Naive thymus-derived CD8-positive, alpha-beta T cell (primary cell): ENCODE measurements at places on chromosomes 5 and 9.

GRCh38 chr9:124257844-124258606, at the start of gene NEK6:
TSS of gene NEK6 (plus strand) at chr9:124257949. CDS start at chr9:124301965, 44,016 bp downstream.
- no peak for DNase-seq

GRCh38 chr5:17087035-17087434, 130.4 kb upstream of the BASP1 start:
- DNase-seq = no peak

- DNase-seq = no peak
Observed at GRCh38 chr5:61303346-61303745, 28.7 kb upstream of the ZSWIM6 start.

DNA sequence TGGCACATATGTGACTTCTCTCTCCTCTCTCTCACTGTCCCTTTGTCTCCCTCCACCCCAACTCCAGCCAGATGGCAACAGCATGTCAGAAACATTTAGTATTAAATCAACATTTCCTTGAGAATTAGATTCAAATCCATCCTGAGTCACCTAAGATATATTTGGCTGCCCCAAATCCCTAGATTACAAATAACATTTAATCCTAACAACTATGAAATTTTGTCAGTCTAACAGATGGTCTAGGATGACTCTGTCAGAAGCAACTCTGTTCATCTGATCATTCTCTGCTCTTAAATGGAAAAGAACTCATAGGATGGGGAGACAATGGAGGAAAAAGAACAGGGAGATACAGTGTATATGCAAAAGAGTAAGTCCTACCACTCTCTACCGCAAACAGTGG, 201.2 kb downstream of the TSSK1B start:
- DNase-seq = no peak

DNA sequence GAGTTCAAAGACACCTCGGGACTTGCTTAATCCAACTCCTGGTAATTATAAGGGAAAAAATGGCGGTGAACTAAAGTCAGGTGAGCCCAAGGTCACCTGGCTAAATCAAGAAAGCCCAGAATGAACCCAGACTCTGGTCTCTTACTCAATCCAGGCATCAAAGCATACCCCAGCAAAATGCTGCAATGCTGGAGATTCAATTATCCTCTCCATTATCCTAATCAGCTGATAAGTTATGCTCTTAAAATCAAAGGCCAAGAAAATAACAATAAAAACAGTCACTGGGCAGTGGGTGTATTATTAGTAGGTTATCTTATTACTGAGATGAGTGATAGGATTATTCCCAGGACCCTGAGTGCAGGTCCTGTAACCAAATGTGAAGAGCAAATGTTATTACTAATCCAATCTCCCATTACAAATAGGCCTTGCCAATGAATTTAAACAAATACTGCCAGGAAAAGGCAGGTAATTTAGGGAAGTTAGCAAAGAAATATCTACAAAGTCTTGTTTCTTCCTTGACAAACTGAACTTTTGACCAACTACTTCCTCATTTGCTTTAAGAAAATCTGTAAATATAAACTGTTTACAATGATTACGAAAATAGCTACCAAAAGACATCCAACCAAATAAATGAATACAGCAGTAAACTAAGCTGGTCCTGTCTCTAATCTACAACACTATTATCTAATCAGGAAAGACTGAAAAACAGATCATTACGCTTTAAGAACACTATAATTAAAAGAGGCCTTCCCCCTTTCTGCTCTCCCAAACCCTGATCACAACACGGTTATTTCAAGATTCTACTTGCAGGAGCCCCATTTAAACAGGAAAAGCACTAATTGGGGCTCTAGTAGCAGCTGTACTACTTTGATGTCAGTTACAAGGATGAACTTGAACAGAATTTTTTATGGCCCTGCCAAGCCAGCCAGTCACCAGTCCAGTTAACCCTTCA, 103.2 kb downstream of the MED27 start:
- DNase-seq = no peak

DNA sequence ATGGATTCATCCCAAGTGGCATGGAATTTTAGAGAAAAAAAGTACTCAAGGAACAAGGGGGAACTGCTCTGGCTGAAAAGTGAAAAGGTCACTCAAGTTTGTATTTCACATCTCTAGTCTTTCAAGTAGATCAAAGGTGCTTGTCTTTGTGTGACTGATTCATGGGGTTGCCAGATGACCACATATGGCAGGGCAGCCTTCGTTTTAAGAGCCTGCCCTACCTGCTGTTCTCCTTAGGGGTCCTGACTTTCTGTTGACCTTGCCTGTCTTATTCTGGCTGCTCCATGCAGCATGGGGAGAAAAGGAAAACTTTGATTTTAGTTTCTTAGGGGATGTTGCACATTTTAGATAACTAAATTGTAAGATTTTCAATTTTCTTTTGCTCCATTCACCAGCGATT, 877.7 kb downstream of the TLE1 start:
- no peak for DNase-seq

- DNase-seq = no peak
Observed at GRCh38 chr5:154850255-154851062, at the start of gene FAXDC2. TSS of gene FAXDC2 (minus strand) at chr5:154850603. CDS start at chr5:154838178, 12,425 bp downstream.

DNA sequence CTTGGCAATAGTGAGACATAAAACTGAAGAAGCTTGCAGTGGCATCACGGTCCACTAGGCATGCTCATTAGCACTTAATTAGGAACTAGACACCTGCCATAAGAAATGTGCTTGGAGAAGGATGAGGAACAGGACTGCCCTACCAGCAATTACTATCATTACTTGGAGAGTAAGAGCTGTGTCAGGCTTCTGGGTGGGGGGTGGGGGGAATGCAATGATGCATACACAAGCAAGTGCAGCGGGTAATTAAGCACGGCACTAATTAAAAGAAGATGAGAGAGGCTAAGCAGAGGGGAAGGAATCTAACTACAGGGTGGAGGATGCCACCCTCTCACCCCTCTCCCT, 53.1 kb downstream of the TLE1 start:
- DNase-seq = no peak

DNA sequence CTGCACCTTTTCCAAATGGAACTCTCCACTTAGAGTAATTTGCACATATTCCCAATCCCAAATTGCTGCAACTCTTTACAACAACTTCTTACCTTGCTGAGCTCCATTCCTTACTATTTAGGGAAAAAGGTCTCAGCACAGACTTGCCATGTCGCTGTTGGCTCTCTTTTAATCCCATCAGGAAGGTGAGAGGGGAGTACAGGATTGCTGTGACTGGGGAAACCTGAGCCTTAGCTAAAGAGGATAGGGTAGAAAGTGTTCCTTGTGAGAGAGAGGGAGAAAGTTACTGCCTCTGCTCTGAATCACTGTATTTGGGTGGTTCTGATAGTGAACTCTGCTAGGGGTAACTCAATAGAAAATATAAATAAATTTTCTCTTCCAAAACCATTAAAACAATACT, 43.7 kb upstream of the GABRA1 start:
- no peak for DNase-seq

GRCh38 chr9:29865764-29866313, 2292.6 kb upstream of the C9orf72 start:
- no peak for DNase-seq

DNA sequence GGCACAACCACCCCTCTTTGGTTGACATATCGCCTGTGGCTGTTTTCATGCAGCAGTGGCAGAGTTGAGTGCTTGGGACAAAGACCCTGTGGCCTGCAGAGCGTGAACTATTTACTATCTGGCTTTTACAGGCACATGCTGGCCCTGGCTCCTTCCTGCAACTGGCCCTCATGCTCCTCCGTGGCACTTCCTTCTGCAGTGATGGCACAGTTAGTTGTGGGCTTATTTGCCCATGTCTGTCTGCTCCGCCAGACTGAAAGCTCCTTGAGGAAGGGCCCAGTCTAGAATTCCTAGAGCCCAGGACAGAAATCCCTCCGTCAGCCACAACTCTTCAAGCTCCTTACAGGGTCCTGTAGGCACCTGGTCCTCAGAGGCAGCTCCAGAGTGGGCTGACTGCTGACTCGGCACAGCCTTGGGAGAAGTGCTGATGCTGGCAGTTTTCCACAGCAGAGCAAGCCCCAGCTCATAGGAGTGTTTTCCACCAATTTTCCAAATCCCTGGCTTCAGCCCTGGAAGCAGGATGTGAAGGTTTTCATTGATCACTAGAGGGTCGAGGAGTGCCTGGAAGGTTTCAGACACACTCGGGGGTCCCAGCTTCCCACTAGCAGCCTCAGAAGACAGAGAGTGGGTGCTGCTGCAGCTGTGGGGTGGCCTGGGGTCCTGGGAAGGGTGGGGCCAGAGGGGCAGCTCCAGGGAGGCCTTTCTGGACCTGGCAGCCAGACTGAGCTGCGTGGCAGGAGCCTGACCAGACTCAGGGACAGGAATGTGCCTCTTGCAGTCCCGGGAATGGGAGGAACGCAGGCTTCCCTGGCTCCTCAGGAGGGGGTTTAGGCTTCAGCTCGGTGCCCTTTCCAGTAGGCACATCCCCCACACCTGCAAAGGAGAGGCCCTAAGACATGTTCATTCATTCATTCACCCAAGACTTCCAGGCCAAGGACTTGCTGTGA, 56.5 kb upstream of the ANGPTL2 start:
- no peak for DNase-seq

GRCh38 chr5:141338538-141339306, at the start of gene PCDHGA2:
TSS of gene PCDHGA2 (plus strand) at chr5:141338760.
- DNase-seq = no peak

GRCh38 chr9:27528886-27529315, 713 bp downstream of the MOB3B start:
- DNase-seq = no peak

- no peak for DNase-seq
Observed at GRCh38 chr5:107218457-107219193, 452.1 kb downstream of the EFNA5 start.

- DNase-seq = no peak
Observed at GRCh38 chr5:143547342-143547741, 143.9 kb upstream of the NR3C1 start.

DNA sequence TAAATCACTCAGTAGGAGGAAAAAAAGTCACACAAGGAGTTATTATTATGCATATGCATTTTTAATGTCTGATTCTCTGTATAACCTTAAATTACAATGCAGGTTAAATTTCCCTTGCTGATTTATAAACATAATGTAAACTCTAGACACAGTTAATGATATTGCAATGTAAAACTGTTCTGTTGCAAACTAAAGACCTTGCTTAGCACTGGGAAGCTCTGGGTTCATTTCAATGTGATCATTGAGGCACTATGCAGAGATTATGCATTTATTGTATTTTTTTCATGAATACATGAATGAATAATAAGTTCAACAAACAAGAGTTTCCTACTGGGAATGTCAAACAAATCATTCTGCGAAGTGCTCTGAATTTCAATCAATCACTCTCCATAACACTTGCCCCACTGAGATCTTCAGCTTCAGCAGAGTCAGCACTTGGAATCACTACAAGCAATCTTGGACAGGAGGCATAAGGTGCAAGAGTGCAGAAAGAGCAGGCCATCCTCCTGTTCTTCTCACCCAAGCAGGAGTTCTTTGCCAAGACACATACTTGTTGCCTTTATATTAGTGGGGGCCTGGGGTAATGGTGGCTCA, 232.1 kb downstream of the CSNK1G3 start:
- no peak for DNase-seq

GRCh38 chr9:4506490-4506889, 16.2 kb downstream of the SLC1A1 start:
- DNase-seq = no peak

GRCh38 chr9:98809311-98810101, 2.0 kb downstream of the GALNT12 start:
- DNase-seq = no peak

GRCh38 chr9:98391406-98391805, 136.0 kb upstream of the TBC1D2 start:
- DNase-seq = no peak

DNA sequence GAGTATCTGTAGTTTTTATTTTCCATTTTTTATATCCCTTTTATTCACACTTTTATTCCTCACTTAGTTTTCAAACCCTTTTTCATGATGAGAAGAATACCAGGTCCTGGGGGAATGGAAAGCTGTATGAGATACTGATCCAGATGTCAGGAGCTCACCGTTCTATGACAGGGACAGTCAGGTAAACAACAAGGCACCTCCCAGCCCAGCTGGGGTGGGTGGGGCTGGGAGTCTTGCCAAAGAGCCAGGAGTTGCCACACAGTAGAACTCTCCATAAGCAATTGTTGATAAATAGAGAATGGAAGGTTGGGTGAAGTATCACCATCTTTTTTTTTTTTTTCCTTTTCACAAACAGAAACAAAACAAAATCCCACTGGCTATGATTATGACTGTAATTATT, 225.8 kb downstream of the NSG2 start:
- no peak for DNase-seq

DNA sequence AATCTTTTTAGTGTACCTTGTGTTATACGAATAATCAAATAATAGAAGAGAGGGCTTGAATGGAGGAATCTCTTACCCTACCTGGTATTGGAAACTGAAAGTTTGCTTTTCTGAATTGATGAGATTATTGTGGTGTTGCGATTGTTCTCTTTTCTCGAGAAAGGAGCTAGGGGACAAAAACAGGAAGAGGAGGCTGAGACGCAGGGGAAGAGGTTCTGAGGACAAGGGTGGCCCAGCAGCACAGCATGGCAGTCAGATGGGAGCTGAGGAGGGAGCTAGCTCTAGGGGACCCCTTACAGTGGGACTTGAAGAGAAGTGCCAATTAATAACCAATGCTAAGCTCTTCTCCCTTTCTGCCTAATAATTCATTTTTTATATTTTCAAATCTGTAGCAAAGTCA, 183.3 kb upstream of the DMAC1 start:
- DNase-seq = no peak

DNA sequence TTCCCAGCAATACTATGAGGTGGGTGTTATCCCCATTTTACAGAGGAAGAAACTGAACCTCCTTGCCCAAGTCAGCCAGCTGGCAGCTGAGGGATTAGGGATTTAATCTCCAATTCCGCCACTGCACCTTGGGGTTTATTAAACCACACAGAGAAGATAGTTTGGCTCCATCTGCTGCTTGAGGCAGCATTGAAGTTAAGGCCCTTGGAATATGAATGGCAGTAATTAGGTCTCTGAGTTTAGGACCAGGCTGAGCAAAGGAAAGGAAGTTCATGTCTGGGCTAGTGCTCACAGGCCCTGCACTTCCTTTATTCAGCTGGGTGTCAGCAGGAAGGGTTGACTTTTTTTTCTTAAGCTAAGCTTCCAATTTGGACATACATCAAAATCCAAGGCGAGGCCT, 86.9 kb upstream of the GDNF start:
- no peak for DNase-seq
